Fibroblast of skin of scalp (primary cell): ENCODE measurements at places on chromosomes 12 and 14.

- DNase-seq, result no peak
Observed at GRCh38 chr14:90750191-90750590, 66.0 kb downstream of the TTC7B start.

GRCh38 chr12:62714774-62715721 lies 219.9 kb downstream of the PPM1H start:
- peak; percentile 31 for DNase-seq

- DNase-seq, result no peak
Observed at GRCh38 chr12:112905451-112906089, 1.2 kb upstream of the OAS1 start.

- DNase-seq, result peak; percentile 32
Observed at GRCh38 chr12:57166971-57167371, 19.6 kb upstream of the LRP1-AS start.

- DNase-seq, result no peak
Observed at GRCh38 chr12:55696141-55696540, 11.6 kb downstream of the ITGA7 start.

DNA sequence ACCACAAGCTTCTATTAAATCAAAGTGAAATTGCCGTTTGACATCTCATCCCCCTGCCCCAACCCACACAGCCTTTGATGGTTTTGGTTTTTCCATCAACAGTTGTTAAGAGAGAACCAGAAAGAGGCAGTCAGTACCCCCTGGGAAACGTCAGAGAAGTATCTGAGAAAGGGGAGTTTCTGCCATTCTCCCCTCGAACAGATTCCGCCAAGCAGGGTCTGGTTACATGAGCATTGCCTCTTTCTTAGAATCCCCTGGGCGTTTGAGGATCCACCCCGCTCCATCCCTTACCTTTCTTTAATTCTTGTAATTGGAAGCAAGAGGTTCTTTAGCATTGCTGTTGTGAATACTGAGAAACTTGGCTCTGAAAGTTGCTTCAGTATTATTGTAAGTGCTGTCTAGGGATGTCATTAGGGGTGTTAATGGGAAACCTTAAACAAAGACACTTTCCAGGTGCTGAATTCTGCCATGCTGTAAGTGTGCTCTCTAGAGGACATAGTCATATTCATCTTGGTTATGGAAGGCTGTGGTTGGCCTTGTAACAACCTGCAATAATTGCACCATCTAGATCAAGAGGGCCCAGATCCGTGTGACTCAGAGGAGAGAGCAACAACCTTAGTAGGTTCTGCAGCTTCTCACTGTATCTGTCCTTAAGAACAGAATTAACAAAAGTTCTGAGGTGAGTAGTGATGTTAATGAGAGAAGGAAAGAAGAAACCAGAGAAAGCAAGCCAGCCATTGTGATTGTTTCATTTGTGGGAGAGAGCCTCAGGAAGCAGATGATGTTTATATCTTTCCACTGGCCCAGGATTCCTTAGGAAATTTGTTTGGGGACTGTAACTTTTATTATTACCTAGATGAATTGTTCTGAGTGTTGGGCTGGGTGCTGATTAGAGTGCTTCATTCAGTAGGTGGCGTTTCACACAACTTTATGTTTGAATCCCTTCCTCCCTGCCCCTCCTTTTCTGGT lies 9.0 kb downstream of the TMBIM6 start:
- DNase-seq, result peak; percentile 77

DNA sequence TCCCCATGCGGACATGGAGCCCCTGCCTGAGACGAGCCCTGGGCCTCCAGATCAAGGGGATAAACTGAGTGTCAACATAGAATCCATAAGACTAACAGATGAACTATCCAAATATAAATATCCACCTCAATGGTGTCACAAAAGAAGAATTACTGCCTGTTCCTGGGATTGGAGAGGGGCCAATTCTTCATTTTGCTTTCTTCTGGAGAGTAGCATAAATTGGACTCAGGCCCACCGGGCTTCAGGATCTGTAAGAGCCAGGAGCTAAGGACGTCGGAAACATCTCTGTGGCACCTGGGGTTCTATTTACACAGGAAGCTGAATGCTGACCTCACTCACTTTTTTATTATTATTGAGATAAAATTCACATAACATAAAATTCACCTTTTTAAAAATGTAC lies 408.2 kb upstream of the CCDC196 start:
- DNase-seq, result no peak

DNA sequence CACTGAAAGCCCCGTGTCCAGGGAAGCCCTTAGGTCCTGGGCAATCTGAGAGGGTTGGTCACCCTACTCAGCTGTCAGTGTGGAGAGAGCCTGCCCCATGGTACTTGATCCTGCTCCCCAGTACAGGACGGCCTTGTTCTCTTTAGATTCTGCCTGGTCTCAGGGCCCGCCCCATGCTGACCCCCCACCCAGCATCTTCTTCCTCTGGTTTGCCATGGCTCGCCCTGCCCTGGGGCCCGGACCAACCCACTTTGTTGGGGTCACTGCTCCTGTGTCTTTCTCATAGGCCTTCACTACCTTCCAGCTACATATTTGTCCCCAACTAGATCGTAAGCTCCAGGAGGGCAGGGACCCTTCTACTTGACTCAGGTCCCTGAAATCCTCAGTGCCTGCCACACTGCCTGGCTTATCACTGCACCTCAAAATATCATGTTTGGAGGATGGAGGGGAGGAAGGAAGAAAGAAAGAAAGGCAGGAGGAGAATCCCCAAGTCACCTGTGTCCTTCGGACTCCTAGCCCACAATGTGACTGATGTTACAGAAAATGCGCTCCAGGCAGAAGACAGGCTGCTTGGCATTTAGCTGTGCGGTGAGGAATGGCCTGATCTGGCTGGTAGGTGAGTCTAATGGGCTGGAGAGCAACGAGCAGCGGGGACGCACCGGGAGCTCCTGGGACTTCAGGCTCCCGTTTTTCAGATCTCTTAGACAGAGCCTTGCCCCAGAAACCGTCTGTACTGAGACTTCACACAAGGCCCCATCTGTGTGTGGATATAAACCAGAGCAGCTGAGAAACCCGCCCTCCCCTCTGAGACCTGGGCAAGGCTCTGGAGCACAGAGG lies 66.1 kb downstream of the C14orf132 start:
- DNase-seq, result no peak

DNA sequence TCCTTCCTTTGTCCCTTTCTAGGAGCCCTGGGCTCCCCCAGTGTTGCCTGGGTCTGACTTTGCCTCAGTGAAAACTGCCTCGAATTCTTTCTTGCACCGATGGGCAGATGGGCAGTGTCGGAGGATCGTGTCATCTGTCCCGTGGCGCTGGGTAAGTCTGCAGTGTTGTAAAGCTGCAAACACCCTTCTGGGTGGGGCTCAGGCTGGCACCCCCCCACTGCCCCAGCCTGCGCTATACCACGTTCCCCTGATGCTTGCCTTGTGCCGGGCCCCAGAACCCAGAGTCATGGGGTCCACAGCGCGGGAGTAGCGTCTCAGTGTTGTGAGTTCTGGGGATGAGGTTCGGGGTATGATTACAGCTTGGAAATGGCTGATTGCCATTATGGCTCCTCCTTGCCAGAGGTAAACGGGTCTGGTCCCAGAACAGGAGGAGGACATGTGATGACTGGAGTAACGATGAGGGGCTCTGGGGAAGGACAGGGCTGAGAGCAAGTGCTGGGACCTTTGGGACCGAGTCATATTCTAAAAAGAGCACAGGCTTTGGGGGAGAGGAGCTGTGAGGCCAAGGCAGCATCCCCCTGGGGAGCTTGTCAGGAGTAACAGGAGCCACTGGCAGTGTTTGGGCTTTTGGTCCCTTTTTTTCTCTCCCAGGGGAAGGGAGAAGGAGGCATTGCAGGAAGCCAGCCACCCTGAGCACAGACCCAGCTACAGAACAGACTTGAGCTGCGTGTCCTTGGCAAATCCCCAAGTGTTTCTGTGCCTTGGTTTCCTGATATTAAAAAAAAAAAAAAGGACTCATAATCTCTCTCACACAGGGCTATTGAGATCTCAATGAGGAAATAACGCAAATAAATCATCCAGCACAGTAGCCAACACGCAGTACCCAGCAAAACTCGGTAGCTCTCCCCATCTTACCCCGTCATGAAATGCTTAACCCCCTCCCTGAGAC lies 4.3 kb downstream of the RTL1 start:
- peak; percentile 10 for DNase-seq

DNA sequence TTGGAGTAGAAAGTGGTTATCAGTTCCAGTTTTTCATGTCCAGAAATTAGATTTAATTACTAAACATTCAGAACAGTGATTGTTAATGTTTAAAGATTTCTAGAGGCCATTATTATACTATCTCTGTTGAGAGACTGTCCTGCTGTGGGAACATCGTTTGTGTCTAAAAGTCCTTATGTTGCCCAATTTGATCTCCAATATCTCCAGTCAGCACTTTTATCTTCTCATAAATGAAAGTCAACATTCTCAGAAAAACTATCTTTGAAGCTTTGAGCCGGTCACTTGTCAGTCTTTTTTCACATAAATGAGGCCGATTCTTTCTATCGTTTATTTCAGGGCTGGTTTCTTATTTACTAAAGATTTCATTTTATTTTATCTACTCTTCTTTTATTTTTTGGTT lies 90.8 kb upstream of the NPAS3 start:
- DNase-seq, result no peak

GRCh38 chr12:31647086-31647491 lies 12.4 kb upstream of the ETFBKMT start:
- DNase-seq, result no peak

DNA sequence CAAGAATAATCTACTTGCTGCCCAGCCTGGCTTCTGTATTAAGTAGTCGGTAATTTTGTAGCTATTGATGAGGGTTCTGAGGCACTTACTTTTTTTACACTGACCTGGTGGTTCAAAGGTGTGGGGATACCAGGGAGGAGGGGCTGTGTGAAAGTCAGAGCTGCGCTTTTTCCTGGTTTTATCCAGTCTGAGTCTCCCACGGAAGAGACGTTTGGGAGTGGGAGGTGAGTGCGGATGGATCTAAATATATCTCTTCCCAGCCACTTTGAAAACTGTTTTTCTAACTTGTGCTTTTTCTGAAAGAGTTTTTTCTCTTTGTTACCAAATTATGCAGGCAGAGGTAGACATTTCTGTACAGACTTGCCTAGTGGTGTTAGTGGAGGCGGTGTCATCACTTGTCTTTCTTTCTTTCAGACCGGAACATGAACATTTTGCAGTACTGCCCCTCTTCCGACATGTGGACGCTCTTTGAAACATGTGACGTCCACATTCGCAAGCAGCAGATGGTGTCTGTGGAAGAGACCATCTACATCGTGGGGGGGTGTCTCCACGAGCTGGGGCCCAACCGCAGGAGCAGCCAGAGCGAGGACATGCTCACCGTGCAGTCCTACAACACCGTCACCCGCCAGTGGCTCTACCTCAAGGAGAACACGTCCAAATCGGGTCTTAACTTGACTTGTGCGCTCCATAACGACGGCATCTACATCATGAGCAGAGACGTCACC lies 17.4 kb upstream of the MANSC4 start:
- no peak for DNase-seq

DNA sequence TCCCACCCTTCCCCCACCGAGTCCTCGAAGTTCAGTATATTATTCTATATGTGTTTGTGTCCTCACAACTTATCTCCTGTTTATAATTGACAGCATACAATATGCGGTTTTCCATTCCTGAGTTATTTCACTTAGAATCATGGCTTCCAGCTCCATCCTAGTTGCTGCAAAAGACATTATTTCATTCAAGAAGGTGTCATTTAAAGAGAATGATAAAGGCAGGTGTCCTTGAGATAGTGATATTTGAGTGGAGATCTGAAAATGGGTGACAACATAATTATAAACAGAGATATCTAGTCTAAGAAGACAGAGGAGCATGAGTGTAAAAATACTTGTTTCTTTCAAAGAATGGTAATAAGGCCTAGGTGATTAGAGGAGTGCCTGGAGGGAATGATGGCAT lies 876.8 kb downstream of the SLC6A15 start:
- DNase-seq, result no peak

DNA sequence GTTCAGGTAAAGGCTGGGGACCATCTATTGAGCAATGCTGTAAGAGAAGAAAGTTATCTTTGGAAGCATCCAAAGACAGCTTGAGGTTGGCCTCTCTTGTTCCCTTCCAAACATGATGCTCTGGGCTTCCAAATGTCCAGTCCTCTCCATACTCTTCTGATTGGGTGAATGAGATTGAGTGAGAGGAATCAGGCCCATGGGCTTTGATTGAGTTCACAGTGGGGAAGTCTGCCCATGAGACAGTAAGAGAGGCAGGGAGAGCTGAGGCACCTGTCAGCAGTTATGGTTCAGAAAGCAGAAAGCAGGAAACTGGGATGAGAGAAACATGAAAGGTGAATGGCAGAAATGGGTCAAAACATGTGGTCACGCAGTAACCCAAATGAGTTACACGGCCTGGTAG lies 1006.9 kb downstream of the VRK1 start:
- no peak for DNase-seq
